Foreskin fibroblast (primary cell): ENCODE measurements at places on chromosomes 7 and 10.

GRCh38 chr7:105297985-105298384 is 90.7 kb downstream of the SRPK2 start:
- DNase-seq: no peak

- no peak for DNase-seq
Measured at GRCh38 chr7:304574-305409, 14.8 kb downstream of the FOXL3 start.

DNA sequence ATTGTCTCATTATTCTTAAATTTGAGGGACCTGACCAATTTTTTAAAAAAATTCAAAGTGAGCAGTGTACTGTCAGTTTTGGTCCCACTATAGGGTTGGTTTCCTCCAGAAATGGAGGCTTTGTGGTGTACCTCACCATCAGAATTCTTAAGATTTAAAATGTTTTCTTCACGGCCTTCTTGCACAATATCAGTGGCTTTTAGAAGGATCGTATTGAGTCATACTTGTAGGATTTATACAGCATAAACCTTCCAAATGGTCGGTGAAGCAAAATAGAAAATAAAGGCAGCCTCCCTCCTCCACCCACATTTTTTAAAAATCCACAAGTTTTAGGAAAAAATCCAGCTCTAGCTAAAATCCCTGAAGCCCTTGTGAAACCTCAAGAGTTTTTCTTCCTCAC is 126.4 kb downstream of the RNLS start:
- peak; percentile 34 for DNase-seq

- DNase-seq: peak; percentile 19
Measured at GRCh38 chr10:132447446-132448247, 50.6 kb downstream of the PWWP2B start.

- DNase-seq: no peak
Measured at GRCh38 chr7:159068893-159069448, 75.7 kb downstream of the VIPR2 start.

- peak; percentile 5 for DNase-seq
Measured at GRCh38 chr10:72276013-72276387, 2.3 kb downstream of the DDIT4 start.

GRCh38 chr10:102306006-102306405 is 60.7 kb downstream of the GBF1 start:
- no peak for DNase-seq

- no peak for DNase-seq
Measured at GRCh38 chr7:32535162-32535702, 39.9 kb downstream of the AVL9 start.

GRCh38 chr10:77927402-77928246 is 1.1 kb upstream of the DLG5 start:
- peak; percentile 51 for DNase-seq

- peak; percentile 92 for DNase-seq
Measured at GRCh38 chr7:26156451-26157420, 4.7 kb downstream of the NFE2L3 start.

- DNase-seq: peak; percentile 97
Measured at GRCh38 chr7:29622335-29623265, 59.0 kb downstream of the PRR15 start.

- DNase-seq: no peak
Measured at GRCh38 chr7:134557391-134557790, 8.5 kb downstream of the AKR1B15 start.

GRCh38 chr7:124915242-124915641 is 14.4 kb downstream of the POT1 start:
- no peak for DNase-seq

DNA sequence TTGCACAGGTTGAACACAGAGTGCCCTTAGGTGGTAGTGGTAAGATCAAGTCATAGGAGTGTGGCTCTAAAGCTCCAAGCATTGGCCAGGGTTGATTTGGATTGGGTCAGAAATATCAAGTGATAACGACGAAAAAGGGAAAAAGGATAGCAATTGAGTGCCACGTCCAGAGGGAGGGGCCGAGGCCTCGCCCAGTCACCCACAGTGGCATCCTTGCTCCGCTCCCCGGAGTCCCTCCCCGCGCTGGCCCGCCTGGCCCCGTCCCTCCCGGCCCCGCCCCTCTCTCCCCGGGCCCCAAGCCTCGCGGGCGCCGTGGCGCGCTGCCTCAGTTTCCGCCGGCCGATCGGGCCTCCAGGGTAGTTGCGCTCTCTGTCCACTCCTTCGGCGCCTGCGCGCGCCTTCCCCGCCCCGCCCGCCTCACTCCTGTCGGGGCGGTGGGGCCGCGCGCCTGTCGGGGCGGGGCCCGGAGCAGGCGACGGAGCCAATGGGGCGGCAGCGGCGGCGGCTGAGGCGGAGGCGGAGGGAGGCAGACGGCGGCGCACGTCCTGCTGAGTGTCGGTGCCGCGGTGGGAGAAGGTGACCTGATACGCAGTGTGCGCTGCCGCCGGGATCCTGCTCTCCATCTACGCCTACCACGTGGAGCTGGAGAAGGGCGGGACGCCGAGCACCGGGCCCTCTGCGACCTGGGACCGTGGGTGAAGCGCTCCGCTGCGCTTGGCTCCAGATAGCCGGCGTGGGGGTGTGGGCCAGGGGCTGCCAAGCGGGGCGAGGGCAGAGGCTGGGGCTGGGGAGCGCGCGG is 209.1 kb upstream of the ZNF722 start:
- no peak for DNase-seq

DNA sequence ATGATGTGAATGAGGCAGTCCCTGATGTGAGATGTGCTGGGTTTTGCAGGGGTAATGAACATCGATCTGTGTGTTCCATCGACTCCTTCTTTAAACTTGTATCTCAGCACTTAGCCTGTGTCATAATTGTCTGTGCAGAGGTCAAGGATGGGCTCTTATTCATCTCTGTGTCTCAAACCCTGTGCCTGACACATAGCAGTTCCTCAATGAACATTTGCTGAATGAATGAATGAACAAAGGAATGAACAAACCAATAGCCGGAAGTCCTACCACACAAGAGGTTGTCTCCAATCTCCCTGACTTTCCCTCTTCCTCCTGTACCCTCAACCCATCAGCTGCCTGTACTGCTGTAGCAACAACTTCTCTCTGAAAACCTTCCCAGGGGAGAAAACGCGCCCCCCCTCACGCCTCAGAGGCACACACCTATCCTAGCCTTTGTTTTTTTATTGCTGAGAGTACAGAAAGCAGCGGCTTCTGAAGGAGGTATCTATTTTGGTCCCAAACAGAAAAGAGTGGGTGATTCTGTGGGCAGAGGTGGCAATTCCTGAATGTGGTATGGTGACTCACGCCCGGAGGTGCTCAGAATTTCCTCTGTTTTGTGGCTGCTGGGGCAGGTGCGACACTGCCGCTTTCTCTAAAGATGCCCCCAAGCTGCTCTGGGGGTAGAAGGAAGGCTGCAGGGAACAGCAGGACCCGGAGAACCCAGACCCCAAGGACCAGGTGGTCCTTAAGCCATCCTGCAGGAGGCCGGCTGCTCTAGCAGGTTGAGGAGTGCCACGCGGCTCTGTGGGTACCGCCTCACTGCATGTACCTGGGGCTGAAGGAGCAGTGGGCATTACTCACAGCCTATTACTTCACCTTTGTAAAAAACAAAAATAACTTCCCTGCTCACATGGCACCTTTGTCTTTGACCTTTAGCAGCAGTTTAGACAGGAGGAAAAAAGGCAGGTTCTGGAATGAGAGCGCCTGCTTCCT is 9.6 kb downstream of the IL2RA start:
- no peak for DNase-seq

GRCh38 chr10:6491841-6492609 is 88.1 kb downstream of the PRKCQ start:
- DNase-seq: no peak

DNA sequence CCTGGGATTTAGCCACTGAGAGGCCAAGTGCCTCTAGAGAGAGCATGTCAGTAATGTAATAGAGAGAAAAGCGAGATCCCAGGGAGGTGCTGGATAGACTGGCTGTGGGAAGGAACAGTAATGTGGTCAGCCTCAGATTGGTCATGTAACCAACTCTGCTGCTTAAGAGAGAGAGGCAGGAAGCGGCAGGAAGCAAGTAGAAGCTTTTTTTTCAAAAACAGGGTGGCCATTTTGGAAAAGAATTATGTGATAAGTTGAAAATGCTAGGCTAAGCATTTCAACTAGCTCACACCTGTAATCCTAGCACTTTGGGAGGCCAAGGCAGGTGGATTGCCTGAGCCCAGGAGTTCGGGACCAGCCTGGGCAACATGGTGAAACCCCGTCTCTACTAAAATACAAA is 3.7 kb upstream of the PCOLCE start:
- peak; percentile 46 for DNase-seq

GRCh38 chr7:15086862-15087261 is 184.3 kb upstream of the DGKB start:
- DNase-seq: peak; percentile 8

DNA sequence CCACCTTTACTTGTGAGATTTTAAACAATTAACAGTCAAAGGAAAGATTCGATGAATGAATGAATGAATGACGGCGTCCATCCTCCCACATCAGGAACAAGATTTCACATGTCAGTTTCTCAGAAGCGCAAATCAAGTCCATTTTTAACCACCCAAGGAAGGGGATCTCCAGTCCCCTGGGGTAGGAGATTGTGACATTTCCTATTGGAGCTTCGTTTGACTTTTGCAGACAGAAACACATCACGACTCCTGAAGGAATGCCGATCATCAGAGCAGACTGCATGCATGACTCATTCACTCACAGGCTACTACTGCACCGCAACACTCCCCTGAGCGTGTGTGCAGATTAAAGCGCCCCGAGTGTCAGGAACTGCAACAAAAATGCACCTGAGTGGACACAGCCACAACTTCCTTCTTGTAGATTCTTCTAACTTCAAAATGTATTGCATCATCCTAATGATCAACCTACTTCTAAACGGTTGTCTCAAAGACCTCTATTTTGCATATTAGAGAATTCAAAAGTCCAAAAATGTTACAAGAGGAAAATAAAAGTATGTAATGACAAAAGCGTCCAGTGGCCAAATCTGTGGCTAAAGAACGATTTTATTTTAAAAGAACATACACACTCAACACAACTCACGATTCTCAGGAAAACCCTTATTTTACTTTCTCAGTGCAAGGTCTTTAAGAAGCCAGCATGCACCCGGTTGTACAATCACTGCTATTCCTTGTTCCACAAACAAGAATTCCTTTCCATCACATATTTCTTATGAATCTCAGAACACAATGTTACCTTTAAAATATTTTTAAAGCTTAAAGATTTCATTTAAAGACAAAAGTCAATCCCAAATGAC is 172.6 kb downstream of the FAM107B start:
- peak; percentile 61 for DNase-seq

DNA sequence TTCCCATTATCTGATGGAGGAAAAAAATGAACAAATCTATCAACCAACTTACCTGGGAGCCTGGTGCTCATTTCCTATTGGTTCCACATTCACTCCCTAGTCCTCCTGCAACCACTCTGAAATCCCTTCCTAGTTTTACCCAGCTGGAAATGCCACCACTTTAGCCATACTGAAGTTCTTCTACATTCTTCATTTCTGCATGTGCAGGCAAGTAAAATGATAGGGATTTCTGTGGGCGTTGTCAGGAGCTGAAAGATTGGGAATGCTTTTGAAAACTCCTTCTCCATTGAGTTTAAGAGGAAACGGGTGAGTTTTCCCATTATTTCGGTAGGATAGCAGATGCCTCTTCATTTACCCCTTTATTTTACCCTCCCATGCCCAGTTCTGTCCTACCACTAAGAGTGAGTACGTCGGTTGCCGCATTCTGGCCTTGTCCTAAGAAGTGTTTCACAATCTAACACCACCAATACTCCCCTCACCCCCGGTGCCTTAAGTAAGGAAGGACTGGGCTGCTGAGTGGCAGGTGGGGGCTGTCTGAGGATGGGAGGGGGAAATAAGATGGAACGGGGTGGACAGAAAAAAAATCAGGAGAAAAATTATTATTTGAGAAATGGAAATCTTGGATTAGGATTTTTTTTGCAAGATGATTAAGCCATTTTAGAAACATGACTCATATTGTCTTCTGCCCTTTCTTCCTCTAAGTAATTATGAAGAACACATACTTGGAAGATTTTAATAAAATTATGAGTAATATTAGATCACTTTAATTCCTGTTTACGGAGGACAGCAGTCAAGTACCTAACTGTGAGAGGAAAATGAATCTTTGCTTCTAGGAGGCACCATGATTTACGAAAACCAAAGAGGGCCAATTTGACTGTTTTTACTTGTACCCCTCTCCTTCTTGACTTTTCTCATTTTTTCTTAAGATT is 13.2 kb upstream of the TAS2R60 start:
- no peak for DNase-seq

DNA sequence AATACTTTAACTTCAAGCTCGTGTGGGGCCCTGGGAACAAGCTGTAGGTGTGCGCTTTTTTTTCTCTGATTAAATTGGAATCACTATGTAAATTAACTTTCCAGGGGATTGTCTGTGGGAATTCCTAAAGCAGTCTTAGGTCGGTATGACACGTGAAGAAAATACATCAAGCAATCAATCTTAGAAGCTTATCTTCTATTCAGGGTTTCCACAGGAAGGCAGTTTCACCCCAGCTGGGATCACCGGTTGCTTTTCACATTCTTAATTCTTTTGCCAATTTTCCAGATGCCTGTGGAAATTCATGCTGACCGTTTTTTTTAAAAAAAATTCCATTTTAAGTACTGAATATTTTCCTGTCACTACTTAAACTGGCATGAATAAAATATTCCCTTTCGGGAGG is 41.9 kb downstream of the CAMK1D start:
- no peak for DNase-seq

- DNase-seq: no peak
Measured at GRCh38 chr10:6590100-6590499, 10.0 kb upstream of the PRKCQ start.

GRCh38 chr10:34181553-34182300 is 633.4 kb downstream of the PARD3 start:
- peak; percentile 85 for DNase-seq

- peak; percentile 95 for DNase-seq
Measured at GRCh38 chr10:10589540-10590303, 427.9 kb upstream of the CELF2 start.

GRCh38 chr7:150927956-150928344 is 50.2 kb downstream of the KCNH2 start:
- DNase-seq: peak; percentile 17

DNA sequence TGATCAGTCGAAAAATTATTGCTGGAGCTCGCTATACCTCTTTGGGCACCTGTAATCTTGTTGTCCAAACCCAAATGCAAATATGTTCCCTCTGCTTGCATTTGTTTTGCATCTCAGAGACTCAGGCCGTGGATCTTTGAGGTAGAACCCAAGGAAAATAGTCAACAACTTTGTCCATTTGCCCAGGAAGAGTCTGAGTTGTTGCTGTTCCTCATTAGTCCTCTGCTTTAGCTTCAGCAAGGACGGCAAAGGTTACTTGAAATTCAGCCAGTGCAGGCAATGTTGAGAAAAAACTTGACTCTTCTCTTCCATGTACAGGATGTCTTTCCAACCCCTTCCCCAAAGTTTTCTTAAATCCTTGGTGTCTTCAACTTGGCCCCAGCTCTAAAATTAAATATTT is 45.8 kb downstream of the PDK4 start:
- no peak for DNase-seq

- DNase-seq: no peak
Measured at GRCh38 chr7:149780636-149781419, 7.4 kb upstream of the ZNF467 start.

DNA sequence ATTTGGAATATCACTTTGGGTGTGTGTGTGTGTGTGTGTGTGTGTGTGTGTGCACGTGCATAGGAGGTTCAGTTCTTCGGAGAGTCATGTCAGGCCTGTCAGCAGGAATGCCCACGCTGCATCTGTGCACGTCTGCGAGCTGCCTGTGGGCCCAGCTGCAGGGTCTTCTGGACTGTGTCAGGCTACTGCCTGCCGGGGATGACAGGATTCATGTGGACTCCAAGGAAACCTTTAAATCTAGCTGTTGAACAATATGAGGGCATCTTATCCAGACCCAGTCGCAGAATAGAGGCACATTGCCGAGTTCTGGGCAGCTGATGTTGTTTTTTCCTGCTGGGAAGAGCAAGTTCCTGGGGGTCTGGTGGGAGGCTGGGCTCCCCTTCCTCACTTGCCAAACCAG is 19.0 kb downstream of the AQP1 start:
- no peak for DNase-seq
